ENCODE measurements at places on chromosomes 12 and 14.

GRCh38 chr14:76811561-76811960 lies 1.1 kb downstream of the ANGEL1 start:
- DNase-seq, result no peak

GRCh38 chr12:116393859-116394650 lies 116.6 kb upstream of the MED13L start:
- DNase-seq, result no peak

DNA sequence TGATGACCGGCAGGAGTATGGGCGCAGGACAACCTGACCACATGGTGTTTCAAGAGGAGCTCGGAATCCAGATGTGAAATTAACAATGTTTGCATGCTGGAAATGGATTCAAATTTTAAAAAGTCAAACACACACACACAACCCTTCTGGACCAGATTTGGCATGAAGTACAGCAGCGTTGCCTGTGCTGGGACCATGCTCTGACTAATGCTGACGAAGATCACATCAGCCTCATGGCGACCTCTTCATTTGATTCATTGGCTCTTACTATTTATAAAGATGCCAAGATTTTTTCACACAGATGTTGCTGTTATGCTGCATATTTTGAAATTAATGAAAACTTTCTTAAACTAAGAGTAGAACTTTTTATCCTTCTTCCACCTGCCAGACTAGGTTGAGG lies 926.6 kb upstream of the TMEM132C start:
- no peak for DNase-seq

GRCh38 chr14:72925815-72926291 lies 411 bp upstream of the DCAF4 start:
- DNase-seq, result no peak

Data from germinal center (tissue), 1 donor.